ENCODE measurements at places on chromosomes 11 and 22. TPM values are rescaled to one million over a fixed set of nuclear protein-coding genes. Genes with fewer than 3 reads are reported as not detected.

- H3K4me3 ChIP-seq = peak overlapping the region; percentile 73
- H3K4me1 ChIP-seq = peaks cover 8% of the 10 kb centered on the region
- peak; percentile 50 for DNase-seq
- no peaks in the 10 kb centered on the region for H3K27me3 ChIP-seq
These were observed 470 bp downstream of the C11orf98 start for GRCh38 chr11:62664405-62665074.

POU2AF1 gene
- total RNA-seq = not detected

GRCh38 chr11:120467627-120468026, 43.9 kb upstream of the GRIK4 start:
- no peak overlapping the region for H3K27ac ChIP-seq
- H3K27me3 ChIP-seq = no peaks in the 10 kb centered on the region
- H3K4me1 ChIP-seq = peaks cover 4% of the 10 kb centered on the region
- DNase-seq = peak; percentile 48
- H3K4me3 ChIP-seq = no peak overlapping the region

DNA sequence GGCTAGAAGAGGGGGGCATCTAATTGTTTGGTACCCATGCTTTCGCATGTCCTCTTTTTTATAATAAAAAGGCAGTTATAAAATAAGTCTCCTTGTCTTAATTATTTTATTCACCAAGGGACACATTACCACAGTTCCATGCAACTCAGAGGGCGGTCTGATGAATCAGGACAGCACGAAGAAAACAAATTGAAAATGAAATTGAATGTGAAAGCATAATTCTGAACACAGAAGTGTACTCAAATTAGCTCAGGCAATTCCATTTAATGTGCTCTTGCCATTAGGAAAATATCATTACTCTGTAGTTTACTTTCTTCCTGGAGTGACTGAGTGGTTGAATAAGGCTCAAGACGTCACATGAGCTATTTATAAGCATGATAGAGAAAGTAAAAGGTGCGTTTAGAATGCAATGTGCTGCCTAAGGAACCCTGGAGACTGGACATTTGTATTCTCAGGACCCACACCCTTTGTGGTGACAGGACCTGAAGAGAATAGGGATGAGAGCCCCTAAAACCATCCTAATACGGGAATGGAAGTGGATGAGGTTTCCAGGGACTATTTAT, 59.6 kb downstream of the MTNR1B start:
- no peak for DNase-seq
- peaks cover 4% of the 10 kb centered on the region for H3K4me1 ChIP-seq
- H3K36me3 ChIP-seq = no peaks in the 10 kb centered on the region
- no peak overlapping the region for H3K4me3 ChIP-seq

- no peaks in the 10 kb centered on the region for H3K36me3 ChIP-seq
- no peak overlapping the region for H3K4me3 ChIP-seq
- DNase-seq = no peak
These were observed 215.0 kb downstream of the ST3GAL4 start for GRCh38 chr11:126570489-126570888.

APBB1 gene
- 39.4 TPM for total RNA-seq

OTOG gene
- total RNA-seq = not detected
